Hair follicle dermal papilla cell (primary cell): ENCODE measurements at places on chromosomes 4 and X. TPM values are rescaled to one million over a fixed set of nuclear protein-coding genes. Genes with fewer than 3 reads are reported as not detected.

The GPR173 gene
- 3.5 and 4.4 TPM in 2 replicates for total RNA-seq

The SRPK3 gene
- 0.16 and 0.61 TPM in 2 replicates for total RNA-seq

The BEND4 gene
- total RNA-seq = not detected in 2 replicates

The PAGE1 gene
- total RNA-seq = not detected in 2 replicates

The PNMA5 gene
- not detected in 2 replicates for total RNA-seq

The YIPF7 gene
- total RNA-seq = not detected in 2 replicates

The AMOT gene
- 12.0 and 13.8 TPM in 2 replicates for total RNA-seq

The RAB39B gene
- 0.65 and 0.85 TPM in 2 replicates for total RNA-seq

The RRH gene
- total RNA-seq = not detected in 2 replicates

The DCAF12L2 gene
- total RNA-seq = 1.2 and 3.7 TPM in 2 replicates

The NPNT gene
- 1.6 and 1.8 TPM in 2 replicates for total RNA-seq

The EGF gene
- total RNA-seq = 0.65 and 3.0 TPM in 2 replicates

The BEND2 gene
- not detected in 2 replicates for total RNA-seq

The ADGRL3 gene
- 0.36 and 1.9 TPM in 2 replicates for total RNA-seq

The GLOD5 gene
- total RNA-seq = not detected in 2 replicates

The MAGEA8 gene
- not detected in 2 replicates for total RNA-seq

The GAGE2A gene
- total RNA-seq = not detected in 2 replicates

The ASMT gene
- total RNA-seq = 0.12 TPM in 1 of 2 replicates, not detected in the other

The CXCL11 gene
- total RNA-seq = not detected in 2 replicates

The RLIM gene
- 68.1 and 76.4 TPM in 2 replicates for total RNA-seq

The HOPX gene
- not detected in 2 replicates for total RNA-seq

The STPG2 gene
- total RNA-seq = 0.12 and 0.32 TPM in 2 replicates

The GABRE gene
- total RNA-seq = 101 and 137 TPM in 2 replicates

The FAM53A gene
- total RNA-seq = 3.7 and 4.0 TPM in 2 replicates

The IBSP gene
- 0.16 TPM in 1 of 2 replicates, not detected in the other for total RNA-seq

The BEX4 gene
- 20.9 and 22.2 TPM in 2 replicates for total RNA-seq
